Activated CD8-positive, alpha-beta T cell treated with anti-CD3 and anti-CD28 coated beads for 36 hours (primary cell): ENCODE measurements at places on chromosomes 11 and 22. TPM values are rescaled to one million over a fixed set of nuclear protein-coding genes. Genes with fewer than 3 reads are reported as not detected.

DKK3 gene
- not detected for total RNA-seq

EED gene
- 114 TPM for total RNA-seq

MOGAT2 gene
- total RNA-seq: not detected

TTC38 gene
- total RNA-seq: 9.0 TPM

GRCh38 chr11:46741600-46742484, 22.8 kb downstream of the F2 start:
- H3K27me3 ChIP-seq: no peaks in the 10 kb centered on the region
- H3K36me3 ChIP-seq: peaks cover 47% of the 10 kb centered on the region
- no peaks in the 10 kb centered on the region for H3K4me1 ChIP-seq
- no peak for DNase-seq

DNA sequence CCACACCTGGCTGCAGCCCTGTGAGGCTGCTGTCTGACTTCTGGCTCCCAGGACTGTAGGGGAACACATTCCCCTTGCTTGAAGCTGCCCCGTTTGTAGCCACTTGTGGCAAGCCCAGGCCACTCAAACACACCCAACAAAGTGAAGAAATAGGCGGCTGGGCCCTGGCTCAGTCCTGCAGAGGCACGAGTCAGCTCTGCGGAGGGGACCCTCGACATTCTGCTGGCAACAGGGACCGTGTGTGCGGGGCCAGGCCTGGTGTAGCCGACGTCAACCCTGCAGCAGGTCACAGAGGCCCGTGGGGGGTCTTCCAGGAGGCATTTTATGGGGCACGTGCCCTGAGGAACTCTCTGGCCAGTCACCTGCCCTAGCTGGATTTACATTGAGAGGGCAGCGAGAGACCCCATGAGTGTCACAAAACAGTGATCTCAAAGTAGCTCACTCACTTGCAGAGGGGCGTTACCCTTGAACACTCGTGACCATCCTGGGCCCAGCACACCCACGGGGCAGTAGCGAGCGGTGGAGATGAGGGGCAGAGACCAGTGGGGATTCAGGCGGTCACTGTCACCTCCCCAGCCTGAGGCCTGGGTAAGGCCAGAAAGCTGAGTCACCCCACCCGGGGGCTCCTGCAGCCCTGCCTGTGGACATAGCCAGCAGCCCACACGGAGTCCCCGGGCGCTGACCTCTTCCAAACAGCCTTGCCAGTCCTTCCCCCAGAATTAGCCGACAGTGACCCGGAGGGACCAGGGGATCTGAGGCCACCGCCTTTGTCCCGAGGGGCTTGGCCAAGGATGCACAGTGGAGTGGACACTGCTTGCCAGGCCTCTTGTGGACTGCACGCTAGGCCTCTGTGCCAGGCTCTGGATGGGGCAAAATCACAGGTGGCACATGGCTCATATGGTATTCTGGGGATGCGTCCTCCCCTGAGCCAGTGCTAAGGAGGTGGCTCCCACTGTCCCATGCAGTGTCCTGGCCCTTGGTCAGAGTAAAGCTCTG, 139.5 kb downstream of the CTTN start:
- DNase-seq: no peak
- no peak overlapping the region for H3K27ac ChIP-seq
- H3K4me3 ChIP-seq: no peak overlapping the region
- H3K27me3 ChIP-seq: no peaks in the 10 kb centered on the region
- no peaks in the 10 kb centered on the region for H3K36me3 ChIP-seq
- no peaks in the 10 kb centered on the region for H3K4me1 ChIP-seq

GRCh38 chr11:113179181-113179704, 135.1 kb upstream of the TTC12 start:
- no peaks in the 10 kb centered on the region for H3K4me1 ChIP-seq
- no peak overlapping the region for H3K27ac ChIP-seq
- H3K27me3 ChIP-seq: peaks cover 2% of the 10 kb centered on the region
- H3K36me3 ChIP-seq: no peaks in the 10 kb centered on the region

GRCh38 chr11:80495116-80495515, 1054.3 kb upstream of the TENM4 start:
- H3K27ac ChIP-seq: no peak overlapping the region
- no peak overlapping the region for H3K4me3 ChIP-seq
- no peaks in the 10 kb centered on the region for H3K27me3 ChIP-seq
- no peaks in the 10 kb centered on the region for H3K4me1 ChIP-seq

GRCh38 chr11:8020244-8020597, 33.1 kb downstream of the EIF3F start:
- peaks cover 11% of the 10 kb centered on the region for H3K4me1 ChIP-seq
- peak overlapping the region; percentile 41 for H3K4me3 ChIP-seq
- DNase-seq: no peak
- no peaks in the 10 kb centered on the region for H3K36me3 ChIP-seq
- no peak overlapping the region for H3K27ac ChIP-seq

DNA sequence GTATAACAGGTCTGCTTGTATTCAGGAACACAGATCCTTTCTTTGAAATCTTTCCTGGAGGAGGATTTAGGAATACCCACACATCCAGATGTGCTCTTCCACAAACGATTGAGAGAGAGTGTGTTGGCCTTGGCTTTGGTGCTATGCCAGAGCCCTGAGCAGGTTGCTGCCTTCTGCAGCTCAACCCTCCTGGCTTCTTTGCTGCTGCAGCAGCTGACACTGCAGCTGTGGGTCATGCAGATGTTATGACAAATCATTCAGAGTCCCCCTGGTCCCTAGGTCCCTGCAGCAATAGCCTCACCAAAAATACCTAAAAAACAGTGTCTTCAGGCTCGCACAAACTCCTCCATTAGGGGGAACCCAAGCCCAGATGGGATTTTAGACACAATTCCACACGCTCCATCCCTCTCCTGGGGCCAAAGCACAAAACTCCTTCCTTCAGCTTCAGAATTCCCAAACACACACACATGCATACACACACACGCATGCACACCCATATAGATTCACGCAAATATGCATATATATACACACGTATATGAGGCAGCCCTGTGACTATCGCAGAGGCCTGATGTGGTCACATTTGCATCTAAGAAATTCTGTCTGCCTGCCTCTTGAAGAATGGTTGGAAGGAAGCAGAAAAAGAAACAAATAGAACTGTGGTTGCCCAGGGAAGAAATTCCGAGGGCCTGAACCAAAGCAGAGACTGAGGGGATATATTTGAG, 35.4 kb downstream of the SLN start:
- no peak overlapping the region for H3K27ac ChIP-seq
- no peak overlapping the region for H3K4me3 ChIP-seq
- peaks cover 5% of the 10 kb centered on the region for H3K27me3 ChIP-seq
- H3K4me1 ChIP-seq: no peaks in the 10 kb centered on the region
- no peaks in the 10 kb centered on the region for H3K36me3 ChIP-seq

DNA sequence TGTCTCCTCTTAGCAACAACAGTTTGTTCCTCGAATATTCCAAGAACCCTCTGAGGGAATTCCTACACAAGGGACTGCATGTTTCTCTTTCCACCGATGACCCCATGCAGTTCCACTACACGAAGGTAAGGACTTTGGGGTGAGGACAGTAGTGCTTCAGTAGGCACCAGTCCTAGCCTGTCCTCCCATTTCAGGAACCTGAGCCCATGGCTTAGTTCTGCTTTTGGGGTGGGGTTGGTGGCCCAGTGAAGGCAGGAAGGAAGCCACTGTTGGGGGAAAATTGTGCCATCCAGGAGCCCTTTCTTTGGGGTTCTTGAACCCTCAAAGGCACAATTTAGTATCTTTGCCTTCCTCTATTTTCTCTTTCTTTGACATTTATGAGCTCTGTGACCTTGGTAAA, 38.2 kb downstream of the RNF141 start:
- H3K4me3 ChIP-seq: no peak overlapping the region
- no peaks in the 10 kb centered on the region for H3K27me3 ChIP-seq
- no peak for DNase-seq
- H3K36me3 ChIP-seq: peaks cover 28% of the 10 kb centered on the region
- H3K4me1 ChIP-seq: no peaks in the 10 kb centered on the region

DNA sequence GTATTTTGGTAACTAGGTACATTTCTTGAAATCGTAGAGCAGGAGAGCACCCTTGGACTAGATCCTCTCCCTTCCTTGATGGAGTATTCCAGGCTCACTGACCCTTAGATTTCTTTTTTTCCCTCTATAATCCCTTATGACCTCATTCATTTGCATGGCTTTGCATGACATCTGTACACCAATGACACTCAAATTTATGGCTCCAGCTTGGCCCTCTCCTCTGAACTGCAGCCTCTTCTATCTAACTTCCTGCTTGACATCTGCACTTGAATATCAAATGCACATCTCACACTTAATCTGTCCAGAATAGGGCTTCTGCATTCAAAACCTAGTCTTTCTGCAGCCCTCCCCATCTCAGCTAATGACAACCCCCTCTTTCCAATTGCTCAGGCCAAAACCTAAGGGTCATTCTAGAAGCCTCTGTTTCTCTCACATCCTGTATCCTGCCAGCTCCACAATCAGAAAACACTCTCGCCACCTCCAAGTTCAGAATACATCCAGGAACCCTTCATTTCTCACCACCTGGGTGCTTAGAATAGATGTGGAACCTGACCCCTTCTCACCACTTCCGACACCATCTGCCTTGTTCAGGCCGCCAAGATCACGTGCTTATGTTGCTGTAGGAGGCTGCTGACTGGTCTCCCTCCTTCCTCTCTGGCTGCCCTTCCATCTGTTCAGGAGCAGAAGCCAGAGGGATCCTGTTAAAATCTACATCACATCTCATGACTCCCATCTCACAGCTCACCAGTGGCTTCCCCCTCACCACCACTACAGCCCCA, 138.9 kb upstream of the MTNR1B start:
- H3K27me3 ChIP-seq: no peaks in the 10 kb centered on the region
- no peaks in the 10 kb centered on the region for H3K36me3 ChIP-seq
- no peak for DNase-seq
- H3K4me3 ChIP-seq: no peak overlapping the region

- H3K27ac ChIP-seq: peak overlapping the region; percentile 89
- peaks cover 16% of the 10 kb centered on the region for H3K4me1 ChIP-seq
- no peaks in the 10 kb centered on the region for H3K36me3 ChIP-seq
- peak overlapping the region; percentile 82 for H3K4me3 ChIP-seq
- no peaks in the 10 kb centered on the region for H3K27me3 ChIP-seq
Measured at GRCh38 chr11:74492084-74492483, 1.4 kb downstream of the LIPT2 start.

GRCh38 chr11:122322329-122322728, 206.3 kb upstream of the BLID start:
- no peak overlapping the region for H3K27ac ChIP-seq
- no peaks in the 10 kb centered on the region for H3K36me3 ChIP-seq
- no peaks in the 10 kb centered on the region for H3K27me3 ChIP-seq
- no peaks in the 10 kb centered on the region for H3K4me1 ChIP-seq
- no peak for DNase-seq
